Activated CD8-positive, alpha-beta memory T cell treated with anti-CD3 and anti-CD28 coated beads for 1 hour (primary cell): ENCODE measurements at places on chromosomes 7 and 10.

GRCh38 chr10:10530313-10530712 is 487.4 kb upstream of the CELF2 start:
- no peak for DNase-seq

GRCh38 chr10:112308125-112308502 is 24.9 kb downstream of the TECTB start:
- DNase-seq: no peak

- no peak for DNase-seq
These were observed 14.9 kb upstream of the GATAD1 start for GRCh38 chr7:92432299-92432946.

- DNase-seq: no peak
These were observed 242.2 kb downstream of the RAB11FIP2 start for GRCh38 chr10:117804470-117805011.

GRCh38 chr7:71784180-71784579 is 628.0 kb downstream of the CALN1 start:
- DNase-seq: no peak

DNA sequence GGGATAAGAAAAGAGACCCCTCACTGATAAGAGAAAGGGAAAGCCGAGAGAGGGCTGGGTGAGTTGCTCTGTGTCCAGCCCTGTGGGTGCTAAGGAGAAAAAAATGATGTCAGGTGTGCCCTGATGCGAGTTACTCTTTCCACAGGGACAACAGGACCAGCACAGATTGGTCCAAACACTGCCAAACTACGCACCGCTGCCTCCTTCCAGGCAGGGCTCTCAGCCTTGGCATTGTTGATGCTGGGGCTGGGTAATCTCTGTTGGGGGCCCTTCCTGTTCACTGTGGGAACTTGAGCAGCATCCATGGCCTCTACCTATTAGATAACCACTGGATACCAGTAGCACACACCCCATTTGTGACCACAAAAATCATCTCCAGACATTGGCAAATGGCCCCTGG is 10.3 kb upstream of the ATP6V0E2 start:
- DNase-seq: no peak
